Effector CD8-positive, alpha-beta T cell (primary cell): ENCODE measurements at places on chromosomes 3 and 15.

GRCh38 chr15:83068054-83068453 lies 1.0 kb upstream of the BTBD1 start:
- no peak for DNase-seq

DNA sequence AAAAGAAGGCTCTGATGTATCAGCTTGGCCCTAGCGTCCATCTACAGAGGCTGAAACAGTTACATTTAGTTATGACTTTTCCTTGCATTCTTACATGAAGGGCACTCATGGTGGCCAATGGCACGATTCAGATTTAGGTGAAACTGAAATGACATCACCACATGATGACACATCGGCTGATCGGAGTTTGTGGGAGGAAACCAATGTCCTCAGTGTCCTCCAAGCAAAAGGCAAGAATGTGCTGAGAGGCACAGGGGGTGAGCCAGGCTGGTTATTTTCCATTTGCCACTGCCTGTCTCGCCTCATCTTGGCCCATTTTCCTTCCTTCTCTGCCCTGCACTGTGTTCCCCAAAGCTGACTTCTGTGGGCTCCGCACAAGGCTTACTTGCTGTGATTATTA lies 34.4 kb downstream of the TARS3 start:
- no peak for DNase-seq

DNA sequence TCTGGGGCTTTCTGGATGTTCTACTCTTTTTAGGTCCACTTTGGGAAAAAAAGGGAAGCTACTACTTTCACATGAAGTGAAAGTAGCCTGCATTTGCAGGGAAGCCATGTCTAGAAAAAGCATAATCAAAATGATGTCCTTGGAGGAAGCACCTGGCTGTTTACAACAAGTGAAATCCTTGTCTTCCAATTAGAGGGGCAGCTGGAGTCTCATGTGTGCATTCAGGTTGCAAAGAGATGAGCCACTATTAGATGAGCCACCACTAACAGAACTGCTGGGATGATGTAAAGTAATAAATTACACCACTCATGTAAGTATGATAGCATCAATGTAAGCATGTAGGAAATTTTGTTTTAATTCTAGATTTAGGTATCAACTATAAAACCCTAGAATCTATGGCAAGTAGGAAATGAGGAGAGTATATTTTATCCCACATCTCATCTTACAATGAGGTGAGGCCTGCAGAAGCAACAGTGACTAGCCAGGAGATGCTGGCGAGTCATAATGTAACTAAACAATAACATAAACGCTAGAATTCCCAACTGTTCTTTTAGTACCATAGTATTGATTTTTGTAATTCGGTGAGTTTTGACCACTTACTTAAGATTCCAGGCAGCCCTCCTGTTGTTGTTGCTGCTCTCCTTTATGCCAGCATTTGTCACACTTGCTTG lies 75.9 kb downstream of the TMEM108 start:
- DNase-seq, result no peak

DNA sequence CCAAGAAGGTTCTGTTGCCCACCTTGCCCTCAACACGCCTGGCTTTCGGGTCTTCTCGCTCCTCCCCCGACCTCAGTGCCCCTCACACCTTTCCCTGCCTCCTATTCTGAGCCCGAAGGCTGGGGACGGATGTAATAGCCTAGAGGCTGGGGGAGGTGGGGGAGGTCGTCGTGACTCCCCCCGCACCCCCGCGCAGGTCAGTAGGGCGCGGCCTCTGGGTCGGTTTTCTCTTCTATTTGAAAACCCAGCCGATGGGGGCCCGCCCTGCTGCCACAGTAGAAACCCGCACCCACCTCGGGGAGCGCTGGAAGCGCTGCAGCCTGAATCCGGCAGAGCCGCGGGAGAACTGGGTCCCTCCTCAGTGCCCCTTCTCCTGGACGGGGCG lies 1.0 kb upstream of the RBPMS2 start:
- DNase-seq, result no peak

DNA sequence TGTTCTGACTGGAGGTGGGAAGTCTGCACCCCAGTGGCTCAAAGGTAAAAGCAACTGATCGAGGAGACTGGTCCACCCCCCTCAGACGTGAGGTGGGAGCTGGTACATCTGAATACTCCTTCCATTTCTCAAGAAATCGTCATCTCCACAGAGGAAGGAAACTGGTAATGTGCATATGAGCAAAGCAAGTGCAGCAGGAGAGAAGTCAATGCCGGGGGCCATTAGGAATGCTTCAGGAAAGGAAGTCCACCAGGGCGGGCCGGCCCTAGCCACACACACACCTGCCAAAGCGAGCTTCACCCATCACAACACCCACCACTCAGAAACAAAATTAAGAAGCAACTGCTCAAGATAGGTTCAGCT lies 8.5 kb downstream of the TBC1D2B start:
- no peak for DNase-seq

- no peak for DNase-seq
These were observed 1185.8 kb upstream of the ALCAM start for GRCh38 chr3:104180906-104181305.

DNA sequence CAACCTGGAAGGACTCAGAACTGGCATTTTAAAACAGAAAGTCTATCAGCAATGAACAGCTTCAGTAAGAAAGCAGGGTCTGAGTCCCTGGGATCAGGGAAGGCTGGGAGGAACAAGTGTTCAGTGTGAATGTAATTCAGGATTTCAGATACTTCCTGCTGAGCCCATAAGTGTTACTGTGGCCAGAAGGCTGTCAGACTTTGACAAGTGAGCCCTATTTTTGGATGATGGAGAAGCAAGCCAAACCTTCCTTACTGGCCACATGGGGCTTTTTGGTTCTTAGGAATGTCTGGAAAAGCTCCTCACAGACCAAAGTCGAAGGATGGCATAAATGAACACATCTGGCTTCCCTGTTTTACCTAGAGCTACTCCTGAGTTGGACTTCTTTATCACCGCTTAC lies 157.2 kb downstream of the BBX start:
- DNase-seq, result no peak

GRCh38 chr3:38707730-38708129 lies 58.2 kb upstream of the SCN5A start:
- DNase-seq, result no peak

DNA sequence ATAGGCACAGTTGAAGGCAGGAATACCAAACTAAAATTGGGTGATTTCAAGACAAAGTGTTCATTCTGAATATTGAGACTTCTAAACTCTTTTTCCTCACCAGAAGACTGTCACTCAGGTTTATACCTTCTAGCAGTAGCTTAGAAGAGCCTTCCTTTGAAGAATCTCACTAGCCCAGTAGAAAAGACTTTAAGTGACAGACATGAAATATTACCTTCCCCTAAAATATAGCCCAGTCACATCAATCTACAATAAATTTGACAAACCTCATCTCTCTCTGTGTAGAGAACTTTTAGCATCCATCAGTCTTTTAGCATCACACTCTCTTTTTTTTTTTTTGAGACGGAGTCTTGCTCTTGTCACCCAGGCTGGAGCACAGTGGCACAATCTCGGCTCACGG lies 97.5 kb downstream of the HERC1 start:
- DNase-seq, result no peak

DNA sequence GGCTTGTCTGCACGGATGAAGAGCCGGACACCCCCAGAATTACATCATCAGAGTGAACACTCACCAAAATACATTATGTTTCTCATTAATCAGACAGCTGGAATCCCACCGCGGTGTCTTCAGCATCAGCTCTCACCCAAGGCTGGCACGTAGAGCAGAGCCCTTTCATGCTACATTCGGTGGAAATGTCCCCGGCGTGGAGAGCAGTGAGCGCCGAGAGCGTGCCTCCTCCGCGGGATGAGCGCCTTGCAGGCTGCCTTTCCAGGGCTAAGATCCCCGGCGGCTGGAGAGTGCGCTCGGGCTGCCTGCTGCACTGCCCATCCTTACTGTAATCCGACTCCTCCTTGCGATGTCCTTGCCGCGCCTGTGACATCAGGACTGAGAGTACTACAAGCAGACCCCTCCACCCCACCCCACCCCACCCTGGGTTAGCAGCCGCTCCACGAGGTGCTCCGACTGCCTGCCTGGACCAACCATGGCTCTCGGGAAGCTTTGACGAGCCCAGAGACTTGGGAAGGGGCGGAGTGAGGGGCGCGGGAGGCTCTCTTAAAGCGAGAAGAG lies at the start of gene ZNF385D:
TSS of gene ZNF385D (minus strand) at position 380 of the 561 bp plus-strand sequence. CDS start at position 86, 294 bp downstream.
- DNase-seq, result no peak
